Type B pancreatic cell (in vitro differentiated cells): ENCODE measurements at places on chromosomes 11 and 22. TPM values are rescaled to one million over a fixed set of nuclear protein-coding genes. Genes with fewer than 3 reads are reported as not detected.

Gene SORL1
- total RNA-seq = 39.0 and 62.6 TPM in 2 replicates

Gene MS4A7
- total RNA-seq = not detected in 2 replicates

Gene SLC35C1
- total RNA-seq = 19.5 and 26.0 TPM in 2 replicates

Gene SCARF2
- 4.2 and 21.7 TPM in 2 replicates for total RNA-seq

DNA sequence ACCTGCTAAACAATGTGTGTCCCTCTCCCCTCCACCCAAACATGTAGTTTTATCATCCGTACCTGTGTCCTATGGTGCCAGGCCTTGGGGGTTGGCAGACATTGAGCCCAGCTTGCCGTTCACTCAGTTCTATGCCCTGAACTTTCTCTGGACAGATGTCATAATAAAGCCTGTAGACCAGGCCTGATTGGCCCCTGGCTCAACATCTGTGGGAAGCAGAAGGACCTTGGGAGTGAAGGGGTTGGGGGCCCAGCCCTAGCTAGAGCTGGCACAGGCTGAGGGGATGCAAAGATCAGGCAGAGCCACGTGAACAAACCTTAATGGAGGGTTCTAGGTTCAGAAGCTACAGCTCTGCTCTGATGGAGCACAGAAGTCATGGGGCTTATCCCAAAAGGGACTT, 600.6 kb downstream of the BUD13 start:
- DNase-seq = peak; percentile 49
